ENCODE measurements at places on chromosomes 7 and 10.

- DNase-seq: no peak
Measured at GRCh38 chr10:26725837-26726727, 28.6 kb downstream of the PDSS1 start.

GRCh38 chr10:30625080-30625479, 4.5 kb downstream of the LYZL2 start:
- no peak for DNase-seq

- no peak for DNase-seq
Measured at GRCh38 chr7:28754027-28754426, 204.1 kb downstream of the TRIL start.

GRCh38 chr7:2000746-2001321, 231.9 kb downstream of the MAD1L1 start:
- DNase-seq: peak; percentile 54

GRCh38 chr7:101707587-101707986, 78.5 kb upstream of the MYL10 start:
- DNase-seq: no peak

DNA sequence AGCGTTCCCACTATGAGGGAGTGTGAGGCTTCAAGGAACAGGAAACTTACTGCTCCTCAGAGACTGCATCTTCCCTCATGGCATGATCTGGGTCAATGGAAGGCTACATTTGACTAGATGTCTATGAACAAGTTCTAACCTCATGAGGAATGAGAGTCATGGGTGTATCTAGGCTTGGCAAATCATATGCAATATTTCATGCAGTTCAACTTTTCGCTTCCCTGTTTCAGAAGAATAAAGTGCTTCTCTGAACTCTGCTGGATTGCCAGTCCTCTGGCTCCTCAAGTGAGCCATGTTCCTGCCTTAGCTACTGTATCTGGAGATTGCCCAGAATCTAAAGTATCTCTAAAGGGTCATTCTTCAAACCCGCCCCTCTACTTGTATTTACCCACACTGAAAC, 54.3 kb upstream of the SEMA3A start:
- no peak for DNase-seq

GRCh38 chr7:158958618-158959017, 102.3 kb downstream of the DYNC2I1 start:
- DNase-seq: no peak

- DNase-seq: no peak
Measured at GRCh38 chr10:5034588-5034987, 30.9 kb upstream of the AKR1C2 start.

GRCh38 chr7:139762886-139763285, 14.9 kb downstream of the HIPK2 start:
- DNase-seq: no peak

DNA sequence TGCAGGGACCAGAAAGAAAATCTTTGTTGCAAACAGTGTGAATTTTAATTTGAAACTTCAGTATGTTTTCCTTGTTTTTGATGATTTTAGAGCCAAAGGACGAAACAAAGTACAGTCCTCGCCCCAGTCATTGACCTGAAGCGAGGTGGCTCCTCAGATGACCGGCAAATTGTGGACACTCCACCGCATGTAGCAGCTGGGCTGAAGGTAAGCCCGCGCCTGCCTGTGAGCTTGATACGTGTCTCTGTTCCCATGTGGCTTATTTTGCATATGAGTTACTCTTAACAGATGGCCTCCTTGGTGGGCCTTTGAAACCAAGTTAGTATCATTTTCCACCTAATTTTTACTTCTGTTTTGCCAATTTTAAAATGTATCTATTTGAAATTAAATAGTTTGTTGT, 12.3 kb downstream of the RBM17 start:
- no peak for DNase-seq

GRCh38 chr7:66664590-66665293, 36.1 kb downstream of the KCTD7 start:
- DNase-seq: no peak

DNA sequence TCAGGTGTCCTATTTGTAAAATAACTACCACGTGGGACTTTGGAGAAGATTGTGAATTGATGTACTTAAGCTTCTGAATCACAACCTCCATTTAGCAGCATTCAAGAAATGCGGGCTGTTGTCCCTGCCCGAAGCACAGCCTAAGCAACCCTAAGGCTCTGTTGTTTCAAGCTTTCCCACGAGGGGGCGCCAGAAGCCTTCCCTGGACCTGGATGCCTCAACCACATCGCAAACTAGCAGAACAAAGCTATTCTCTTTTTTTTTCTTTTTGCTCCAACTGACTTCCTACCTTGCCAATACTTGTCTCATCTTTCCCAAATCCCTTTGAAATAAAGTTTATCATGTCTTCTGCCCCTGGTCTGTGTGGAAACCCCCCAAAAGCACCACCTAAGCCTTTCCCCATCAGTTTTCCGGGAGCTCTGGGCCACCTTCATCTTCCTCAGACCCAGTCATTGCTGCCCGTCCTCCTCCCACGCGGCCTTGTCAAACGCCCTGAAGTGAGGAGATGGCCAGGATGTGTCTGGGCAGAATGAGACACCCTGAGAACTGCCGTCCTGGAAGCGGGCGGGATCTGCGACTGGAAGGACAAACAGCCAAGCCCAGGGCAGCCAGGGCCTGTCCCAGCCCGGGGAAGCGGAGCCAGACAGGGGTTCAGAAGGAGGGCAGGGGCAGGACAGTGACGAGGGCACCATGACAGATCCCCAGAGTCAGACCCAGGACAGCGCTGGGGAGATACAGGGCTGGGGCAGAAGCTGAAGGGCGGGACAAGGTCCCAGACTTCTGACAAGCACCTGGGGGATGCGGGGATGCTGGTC, 112.7 kb downstream of the SLIT1 start:
- DNase-seq: no peak

- DNase-seq: peak; percentile 35
Measured at GRCh38 chr10:42962902-42963231, 114.0 kb upstream of the RET start.

GRCh38 chr7:36657036-36657660, 67.1 kb downstream of the AOAH start:
- DNase-seq: no peak

DNA sequence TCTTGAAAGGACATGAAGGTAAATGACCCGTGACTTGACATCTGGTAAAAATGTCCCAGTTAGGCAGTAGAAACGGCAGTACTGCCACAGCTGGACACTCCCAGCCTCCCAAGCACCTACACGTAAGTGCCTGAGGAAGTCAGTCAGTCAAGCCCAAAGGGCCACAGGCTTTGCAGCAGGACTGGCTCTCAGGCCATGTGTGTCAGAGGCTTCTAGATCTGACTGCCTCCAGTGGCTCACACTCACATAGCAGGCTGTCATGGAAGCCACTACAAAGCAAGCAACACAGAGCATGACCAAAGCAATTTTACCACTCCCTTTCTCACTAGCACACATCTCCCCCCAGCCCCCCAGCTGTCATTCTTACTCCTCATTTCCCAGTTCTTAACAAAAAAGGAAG, 17.8 kb upstream of the CCNJ start:
- DNase-seq: no peak

DNA sequence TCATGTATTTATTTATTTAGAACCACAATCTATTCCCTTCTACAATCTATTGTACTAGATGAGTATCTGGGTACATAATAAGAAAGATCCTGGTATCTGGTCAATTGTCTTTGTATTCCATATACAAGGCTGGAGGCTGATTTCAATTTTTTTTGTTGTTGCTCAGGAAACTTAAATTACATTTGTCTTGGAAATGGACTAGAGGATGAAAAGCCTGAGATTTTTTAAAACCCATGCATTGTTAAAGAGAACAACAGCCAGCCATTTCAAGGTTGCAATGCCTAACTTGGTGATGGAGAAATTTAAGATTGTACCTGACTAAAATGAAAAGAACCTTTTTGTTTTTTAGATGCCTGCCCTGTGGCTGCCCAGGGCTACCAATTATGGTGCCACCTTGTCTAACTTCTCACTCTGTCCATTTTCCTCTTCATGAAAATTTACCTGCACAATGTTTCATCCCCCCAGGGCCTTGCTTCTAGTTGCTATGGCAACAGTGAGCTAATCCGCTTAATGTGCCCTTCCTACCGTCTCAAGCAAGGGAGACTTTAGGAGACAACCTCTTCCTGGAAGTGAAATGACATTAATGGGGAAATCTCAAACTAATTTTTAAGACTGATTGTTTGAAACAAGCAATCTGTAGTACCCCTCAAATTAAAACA, 203.7 kb upstream of the PHYHIPL start:
- no peak for DNase-seq

Measured in RWPE2 (cell line).